ENCODE measurements at places on chromosomes 4 and X.
A peak's percentile ranks its signal among the peaks of the same experiment; 100 is the strongest.

- no peak overlapping the region for H3K27ac ChIP-seq
- H3K36me3 ChIP-seq: no peaks in the 10 kb centered on the region
- H3K4me1 ChIP-seq: no peaks in the 10 kb centered on the region
- H3K4me3 ChIP-seq: no peak overlapping the region
Observed at GRCh38 chr4:47668256-47668655, 169.6 kb downstream of the CORIN start.

- H3K36me3 ChIP-seq: no peaks in the 10 kb centered on the region
- H3K27me3 ChIP-seq: no peaks in the 10 kb centered on the region
- DNase-seq: no peak
- peaks cover 14% of the 10 kb centered on the region for H3K4me1 ChIP-seq
Observed at GRCh38 chr4:102007959-102008425, 217.5 kb downstream of the BANK1 start.

- no peak overlapping the region for H3K27ac ChIP-seq
- H3K4me3 ChIP-seq: peak overlapping the region; percentile 27
- no peak for DNase-seq
Observed at GRCh38 chr4:81796790-81797528, 325.3 kb upstream of the RASGEF1B start.

- H3K4me1 ChIP-seq: peaks cover 7% of the 10 kb centered on the region
- no peaks in the 10 kb centered on the region for H3K27me3 ChIP-seq
- no peak overlapping the region for H3K27ac ChIP-seq
- H3K36me3 ChIP-seq: no peaks in the 10 kb centered on the region
- H3K4me3 ChIP-seq: no peak overlapping the region
Observed at GRCh38 chrX:23937100-23937499, 29.3 kb downstream of the CXorf58 start.

GRCh38 chr4:16067515-16067914 is 16.3 kb downstream of the PROM1 start:
- no peak overlapping the region for H3K4me3 ChIP-seq
- H3K4me1 ChIP-seq: peaks cover 3% of the 10 kb centered on the region
- H3K36me3 ChIP-seq: peaks cover 3% of the 10 kb centered on the region
- no peak overlapping the region for H3K27ac ChIP-seq

DNA sequence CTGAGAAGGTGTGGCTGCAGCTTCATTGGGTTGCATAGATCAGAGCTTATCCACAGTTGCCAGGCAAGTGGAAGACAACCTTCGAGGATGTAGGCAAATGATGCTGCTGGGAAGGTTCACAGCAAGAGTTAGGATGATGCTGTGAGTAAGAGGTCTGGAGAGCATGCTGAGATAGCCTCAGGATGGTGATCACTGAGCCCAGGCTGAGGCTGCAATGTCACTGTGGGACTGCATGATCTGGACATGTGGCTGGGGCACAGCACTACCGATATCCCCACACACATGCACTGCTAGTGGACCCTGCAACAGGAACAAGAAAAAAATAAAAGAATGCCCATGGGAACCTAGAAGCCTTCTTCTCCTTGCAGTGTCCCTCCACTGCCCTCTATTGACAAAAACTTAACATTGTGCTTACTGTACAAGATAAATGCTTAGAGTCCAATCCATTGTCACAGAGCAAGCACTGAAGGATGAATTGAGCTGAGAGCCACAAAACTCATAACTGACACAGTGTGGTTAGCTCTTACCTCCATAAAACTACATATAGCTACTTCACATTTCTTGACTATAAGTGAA is 105.6 kb downstream of the CNKSR2 start:
- H3K36me3 ChIP-seq: peaks cover 3% of the 10 kb centered on the region
- no peak for DNase-seq
- no peak overlapping the region for H3K4me3 ChIP-seq
- no peaks in the 10 kb centered on the region for H3K4me1 ChIP-seq
- H3K27me3 ChIP-seq: no peaks in the 10 kb centered on the region

GRCh38 chrX:154779261-154779660 is 16.6 kb downstream of the DKC1 start:
- DNase-seq: no peak
- H3K36me3 ChIP-seq: peaks cover 28% of the 10 kb centered on the region
- peaks cover 30% of the 10 kb centered on the region for H3K4me1 ChIP-seq
- H3K4me3 ChIP-seq: no peak overlapping the region
